Activated CD4-positive, alpha-beta T cell treated with anti-CD3 and anti-CD28 coated beads, Interleukin-2, amount 10 ng/mL, durations not matched to agents 24 days and 14 days (primary cell): ENCODE measurements at places on chromosomes 16 and 17.
A peak's percentile ranks its signal among the peaks of the same experiment; 100 is the strongest.

DNA sequence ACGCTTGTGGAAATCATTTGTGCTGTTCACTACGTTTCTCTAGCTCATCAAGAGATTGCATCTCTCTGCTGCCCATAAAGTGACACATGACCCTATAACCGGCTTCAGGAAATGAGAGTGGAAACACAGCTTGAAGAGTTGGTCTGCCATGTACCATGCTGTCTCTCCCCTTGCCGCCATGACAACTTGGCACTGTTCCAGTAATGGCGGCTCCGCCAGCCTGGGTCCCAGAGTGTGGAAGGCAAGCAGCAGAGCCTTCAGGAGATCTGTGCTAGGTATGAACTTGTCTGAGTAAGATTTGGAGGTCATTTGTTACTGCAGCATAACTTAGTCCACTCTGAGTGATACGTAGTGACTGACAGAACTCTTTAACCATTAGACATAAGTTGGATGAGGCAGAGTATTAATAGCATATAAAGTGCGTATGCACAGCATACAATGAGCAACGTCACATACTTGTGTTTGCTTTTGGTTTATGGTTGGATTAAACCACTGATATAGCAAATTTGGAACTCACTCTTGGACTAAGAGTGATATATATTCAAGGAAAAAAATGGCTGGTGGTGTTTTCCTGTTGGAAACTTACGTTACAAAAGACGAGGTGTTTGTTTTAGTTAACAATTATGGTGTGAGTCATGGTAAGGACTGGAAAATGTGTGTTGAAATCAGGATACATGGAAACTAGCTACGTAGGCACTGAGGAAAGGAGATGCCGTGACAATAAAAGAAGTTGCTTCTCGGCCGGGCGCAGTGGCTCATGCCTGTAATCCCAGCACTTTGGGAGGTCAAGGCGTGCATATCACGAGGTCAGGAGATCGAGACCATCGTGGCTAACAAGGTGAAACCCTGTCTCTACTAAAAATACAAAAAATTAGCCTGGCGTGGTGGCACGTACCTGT lies 24.4 kb upstream of the PMP22 start:
- no peak for DNase-seq

GRCh38 chr17:35804658-35805192 lies 4.6 kb upstream of the TAF15 start:
- DNase-seq, result peak; percentile 87

DNA sequence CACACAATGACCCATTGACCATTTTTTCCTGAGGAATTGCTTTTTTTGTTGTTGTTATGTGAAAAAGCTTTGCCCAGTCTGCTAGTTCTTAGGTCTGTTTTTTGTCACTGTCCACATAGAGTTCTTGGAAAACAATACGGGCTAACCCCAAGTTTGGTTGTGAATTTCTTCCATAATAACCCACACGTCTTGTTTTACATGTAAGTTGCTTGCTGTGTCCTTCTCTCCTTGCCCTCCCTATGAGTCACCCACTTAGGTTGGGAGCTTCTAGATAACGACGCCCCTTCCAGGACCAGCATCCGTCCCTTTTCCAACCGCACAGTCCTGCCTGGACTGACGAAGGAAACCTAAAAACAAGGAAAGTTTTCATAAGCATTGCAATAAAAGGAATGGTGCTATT lies 175.3 kb upstream of the HS3ST3A1 start:
- no peak for DNase-seq

GRCh38 chr17:77841742-77842527 lies 116.6 kb upstream of the TNRC6C start:
- DNase-seq, result no peak

DNA sequence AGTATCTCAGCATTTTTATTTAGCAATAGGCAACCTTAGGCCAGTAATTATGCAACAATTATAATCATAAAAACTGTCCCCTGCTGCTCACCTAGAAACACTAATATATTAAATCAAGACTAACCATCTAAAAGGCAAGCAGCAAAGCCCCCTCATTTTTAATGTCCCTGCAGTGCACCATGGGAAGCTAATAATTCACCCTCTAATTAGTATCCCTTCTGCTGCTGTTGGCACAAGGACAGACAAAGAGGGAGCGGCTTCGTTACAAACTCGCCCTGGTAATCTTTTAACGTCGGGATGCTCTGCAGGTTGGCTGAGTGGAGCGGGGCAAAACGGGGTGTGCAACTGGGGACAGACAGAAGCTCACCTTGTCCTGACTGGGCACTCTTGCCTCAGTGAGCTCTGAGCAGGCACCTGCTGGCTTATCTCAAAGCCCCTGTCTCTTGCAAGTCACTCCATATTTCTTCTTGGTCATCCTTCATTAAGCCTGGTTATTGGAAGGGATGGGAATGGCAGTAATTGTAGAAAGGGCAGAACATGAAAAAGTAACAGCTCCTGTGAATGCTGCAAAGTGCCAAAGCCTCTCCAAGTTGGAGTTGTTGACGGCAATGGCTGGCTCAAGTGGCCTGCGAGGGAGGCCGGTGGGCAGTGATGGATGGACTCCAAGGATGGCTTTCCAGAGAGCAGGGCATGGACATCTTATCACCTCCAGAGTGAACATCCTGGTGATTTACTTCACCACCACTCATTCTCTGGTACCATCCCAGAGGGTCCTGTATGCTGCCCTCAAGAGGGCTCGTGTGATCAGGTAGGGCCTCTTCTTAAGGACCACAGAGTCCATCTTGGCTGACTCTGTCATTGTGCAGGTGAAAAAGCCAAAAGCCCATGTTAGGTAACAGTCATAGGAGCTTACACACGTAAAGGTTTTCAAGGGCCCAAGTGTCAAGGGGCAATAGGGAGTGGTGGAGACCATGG lies 219.6 kb upstream of the N4BP1 start:
- DNase-seq, result no peak

DNA sequence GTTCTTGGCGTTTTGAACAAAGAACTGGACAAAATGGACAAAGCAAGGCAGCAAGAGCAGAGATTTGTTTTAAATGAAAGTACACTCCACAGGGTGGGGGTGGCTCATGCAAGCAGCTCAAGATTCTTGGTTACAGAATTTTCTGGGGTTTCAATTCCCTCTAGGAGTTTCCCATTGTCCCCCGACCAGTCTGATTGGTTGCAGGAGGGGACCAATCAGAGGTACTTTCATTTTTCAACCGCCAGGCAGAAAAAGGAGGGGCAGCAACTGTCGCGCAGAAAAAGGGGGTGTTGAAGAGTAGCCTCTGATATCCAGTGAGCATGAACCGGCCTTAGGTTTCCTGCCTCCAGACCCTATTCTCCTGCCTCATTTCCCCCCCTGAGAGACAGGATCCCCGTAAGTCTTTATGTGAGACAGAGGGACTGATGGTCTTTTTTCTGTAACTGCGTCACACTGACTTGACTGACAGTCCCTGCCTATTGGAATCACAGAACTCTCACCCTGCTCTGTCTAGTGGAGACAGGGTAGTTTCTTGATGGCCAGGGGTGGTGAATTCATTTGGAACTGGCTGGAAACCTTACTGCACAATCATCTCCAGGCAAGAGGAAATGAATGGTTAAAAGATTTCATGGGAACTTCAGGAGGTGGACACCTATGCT lies 59.4 kb upstream of the ALOX12 start:
- peak; percentile 74 for DNase-seq

GRCh38 chr16:73216932-73217331 lies 169.0 kb upstream of the ZFHX3 start:
- no peak for DNase-seq

GRCh38 chr16:28089205-28089991 lies 25.9 kb upstream of the GSG1L start:
- no peak for DNase-seq

- DNase-seq, result no peak
Observed at GRCh38 chr17:10243883-10244844, 45.8 kb upstream of the GAS7 start.

DNA sequence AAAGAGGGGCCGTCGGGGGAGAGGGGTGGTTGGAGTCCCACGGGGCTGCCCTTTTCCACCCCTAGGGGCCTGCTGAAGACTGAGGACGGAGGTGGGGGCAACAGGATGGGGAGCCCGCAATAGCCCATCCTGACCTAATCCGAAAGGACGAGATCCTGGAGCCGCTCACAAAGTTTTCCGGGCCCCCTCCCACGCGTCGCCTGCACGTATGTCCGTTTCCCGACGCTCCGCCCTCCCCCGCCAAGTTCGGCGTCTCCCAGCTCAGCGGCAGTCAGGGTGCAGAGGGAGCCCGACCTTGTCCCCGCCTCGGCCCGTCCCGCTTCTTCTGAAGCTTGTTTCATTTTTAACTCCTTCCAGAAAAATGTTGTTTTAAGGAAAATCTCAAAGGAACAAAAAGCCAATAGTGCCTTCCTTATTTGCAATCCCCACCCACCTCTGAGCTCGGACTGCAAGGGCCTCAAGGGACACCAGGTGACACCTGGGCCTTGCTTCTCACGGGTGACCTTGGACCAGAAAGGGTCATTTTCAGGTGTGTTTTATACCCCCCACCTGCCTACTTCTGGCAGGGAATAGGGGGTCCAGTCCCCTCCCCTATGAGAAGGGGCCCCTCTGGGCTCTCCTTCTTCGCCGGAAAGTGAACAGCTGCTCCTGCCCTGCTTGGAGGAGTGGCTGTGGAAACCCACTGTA lies 3.4 kb upstream of the ZNF423 start:
- DNase-seq, result peak; percentile 62

GRCh38 chr16:85006639-85007038 lies 4.7 kb downstream of the ZDHHC7 start:
- no peak for DNase-seq

DNA sequence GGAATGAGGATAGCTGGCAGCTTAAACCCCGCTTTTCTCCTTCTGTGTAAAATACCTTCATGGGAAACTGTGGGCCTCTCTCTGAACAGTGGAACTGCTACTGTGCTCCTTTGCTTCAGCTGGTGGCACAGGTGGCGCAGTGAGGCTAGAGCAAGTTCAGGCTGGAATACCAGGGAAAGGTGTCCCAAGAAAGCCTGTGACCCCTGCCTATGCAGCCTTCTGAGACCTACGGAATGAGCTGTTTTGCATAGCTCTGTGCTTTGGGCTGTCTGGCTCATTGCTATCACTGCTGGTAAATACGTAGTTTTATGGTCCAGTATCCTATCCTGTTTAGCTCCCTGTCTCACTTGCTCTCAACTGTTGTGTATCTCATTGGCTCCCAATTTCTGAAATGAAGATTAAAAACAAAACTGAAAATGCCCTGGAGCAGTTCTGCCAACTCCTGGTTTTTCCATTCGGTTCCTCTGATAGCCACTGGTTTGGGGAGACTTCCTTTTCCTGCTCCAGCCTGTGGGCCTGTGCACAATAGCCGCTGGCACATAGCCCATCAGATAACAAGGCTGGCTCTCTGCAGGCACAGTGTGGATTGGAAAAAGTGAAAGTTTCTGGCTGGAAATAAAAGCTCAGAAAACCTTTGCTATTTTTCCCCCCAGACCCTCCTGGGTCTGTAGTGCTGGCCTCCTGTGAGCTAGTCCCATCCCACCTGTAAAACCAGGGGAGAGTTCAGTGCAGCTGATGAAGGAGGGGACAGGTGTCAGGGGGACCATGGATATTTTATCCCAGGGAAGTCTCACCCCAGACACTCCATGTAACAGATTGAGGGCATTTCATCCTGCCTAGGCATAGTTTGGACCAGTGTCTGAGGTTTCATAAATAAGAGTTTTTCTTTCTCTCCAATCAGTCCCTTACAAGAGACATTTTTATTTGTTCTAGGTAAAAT lies 24.0 kb downstream of the LIMD2 start:
- DNase-seq, result no peak

- no peak for DNase-seq
Observed at GRCh38 chr16:20867585-20867984, 32.6 kb downstream of the DCUN1D3 start.
